ENCODE measurements at places on chromosomes 3 and 15.
A peak's percentile ranks its signal among the peaks of the same experiment; 100 is the strongest.

GRCh38 chr3:168250415-168250861 lies 154.7 kb upstream of the GOLIM4 start:
- no peak for DNase-seq

DNA sequence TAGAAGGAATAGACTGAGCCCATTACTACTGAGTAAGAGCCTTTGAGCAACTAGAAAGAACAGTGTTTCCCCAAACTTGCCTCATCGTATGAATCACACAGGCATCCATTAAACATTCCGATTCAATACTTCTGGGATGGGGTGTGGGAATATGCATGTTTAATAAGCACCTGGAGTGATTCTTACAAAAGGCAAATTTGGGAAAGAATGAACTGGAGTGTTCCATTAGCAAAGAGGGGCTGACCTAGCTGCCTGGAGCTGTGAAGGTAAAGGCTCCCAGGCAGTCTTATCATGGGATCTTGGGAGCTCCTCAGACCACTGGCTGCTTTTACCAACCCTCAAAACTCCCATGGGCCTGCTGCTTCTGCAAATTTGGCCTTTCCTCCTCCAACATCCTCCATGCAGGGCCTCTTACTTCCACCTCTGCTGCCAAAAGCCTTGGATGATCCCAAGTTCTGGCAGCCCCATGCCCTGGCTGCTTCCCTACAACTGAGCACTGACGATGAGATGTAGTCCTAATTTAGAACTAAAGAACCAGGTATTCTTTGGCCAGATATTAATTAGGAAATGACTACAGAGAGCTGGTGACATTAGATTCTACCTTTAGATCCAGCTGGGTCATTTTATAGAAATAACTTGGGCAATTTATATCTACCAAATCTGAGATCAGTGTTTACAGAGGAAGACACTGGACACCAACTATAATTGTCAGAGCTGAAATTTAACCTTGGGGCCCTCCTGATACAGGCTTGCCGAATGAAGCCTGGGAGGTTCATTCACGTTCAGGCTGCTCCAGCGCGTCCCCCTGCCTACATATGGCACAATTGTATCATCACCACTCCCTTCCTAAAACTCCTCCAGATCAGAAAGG lies 11.2 kb upstream of the HOMER2 start:
- no peak for DNase-seq

DNA sequence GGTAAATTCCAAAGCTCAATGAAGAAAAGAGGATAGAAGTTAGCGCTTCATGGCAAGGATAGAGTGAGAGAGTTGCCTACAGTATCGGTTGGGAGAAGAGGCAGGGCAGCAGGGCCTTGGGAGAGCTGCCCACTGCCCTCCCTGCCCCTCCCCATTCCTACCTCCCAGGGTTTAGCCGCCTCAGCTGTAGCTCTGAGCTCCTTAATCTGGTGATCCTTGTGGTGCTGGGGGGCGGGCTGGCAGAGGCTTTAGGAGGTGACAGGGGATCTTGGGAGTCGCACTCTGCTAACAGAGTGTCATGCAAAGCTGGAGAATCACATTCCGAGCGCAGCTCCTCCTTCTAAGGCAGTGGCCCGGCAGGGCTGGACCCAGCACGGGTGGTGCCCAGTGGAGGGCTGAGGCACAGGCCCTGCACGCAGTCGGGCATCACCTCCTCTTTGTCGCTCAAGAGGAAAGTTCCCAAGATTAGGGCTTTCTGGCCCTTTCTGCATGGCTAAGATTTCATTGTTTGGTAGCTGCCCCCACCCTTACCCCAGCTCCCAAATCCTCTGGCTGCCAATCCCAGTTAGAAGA lies 57.1 kb upstream of the POLG start:
- no peak for DNase-seq

- DNase-seq, result no peak
Measured at GRCh38 chr15:29942143-29942542, 119.9 kb upstream of the TJP1 start.

GRCh38 chr3:195895861-195896360 lies 12.4 kb downstream of the TNK2 start:
- no peak for DNase-seq

GRCh38 chr3:53134631-53135232 lies 4.5 kb upstream of the RFT1 start:
- peak; percentile 39 for DNase-seq

DNA sequence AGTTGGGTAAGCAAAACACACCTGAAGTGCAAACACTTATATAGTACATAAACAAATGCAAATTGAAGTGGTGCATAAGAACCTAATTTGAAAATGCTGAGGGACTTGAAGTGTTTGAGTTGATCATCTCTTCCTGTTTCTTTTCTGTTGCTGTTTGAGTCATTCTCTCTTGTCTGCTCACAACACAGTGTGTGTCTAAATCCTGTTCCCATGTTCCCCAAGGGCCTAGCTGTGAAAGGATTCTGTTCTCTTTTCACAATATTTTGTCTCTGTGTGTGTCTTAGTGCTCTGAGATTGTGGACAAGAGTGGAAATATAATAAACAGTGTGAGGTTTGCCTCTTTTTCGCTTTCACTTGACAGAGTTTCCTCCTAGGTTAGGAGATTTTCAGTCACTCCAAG lies 6.1 kb downstream of the CD96 start:
- DNase-seq, result no peak

DNA sequence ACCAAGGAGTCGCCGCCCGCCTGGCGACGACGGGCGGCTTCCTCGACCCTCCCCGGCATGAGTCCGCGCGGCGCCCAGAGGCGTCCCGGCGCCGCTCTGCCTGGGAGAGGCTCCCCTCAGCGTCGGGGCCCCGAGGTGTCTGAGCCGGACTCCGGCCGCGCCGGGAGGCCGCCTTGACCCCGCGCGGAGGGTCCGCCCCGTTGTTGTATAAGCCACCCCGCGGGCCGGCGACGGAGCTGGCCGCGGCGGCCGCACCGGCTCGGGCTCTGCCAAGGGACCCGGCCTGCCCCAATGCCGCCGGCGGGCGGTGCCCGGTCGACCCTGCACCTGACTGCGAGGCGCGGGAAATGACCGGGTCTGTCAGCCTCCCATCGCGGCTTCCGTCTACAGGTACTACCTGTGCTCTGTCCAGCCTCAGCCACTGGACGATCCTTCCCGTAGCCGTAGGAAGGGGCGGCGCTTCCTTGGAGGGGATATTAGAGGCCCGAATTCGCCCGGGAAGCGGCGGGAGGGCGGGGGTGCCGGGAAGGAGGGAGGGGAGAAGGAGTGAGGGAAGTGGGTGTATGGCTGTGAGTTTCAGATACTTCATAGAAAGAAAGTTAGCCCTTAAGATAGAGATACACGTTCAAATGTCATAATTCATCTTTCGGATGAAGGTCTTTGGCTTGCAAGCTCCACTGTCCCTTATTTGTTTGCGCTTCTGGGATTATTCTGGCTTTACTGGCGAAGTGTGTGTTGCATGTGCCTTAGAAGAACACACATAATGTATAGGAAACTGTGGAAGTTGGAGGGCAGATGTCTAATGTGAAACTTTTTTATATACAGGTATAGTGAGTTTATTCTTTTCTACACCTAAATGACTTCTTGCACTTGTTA lies 620 bp downstream of the ABHD5 start:
- DNase-seq, result no peak

DNA sequence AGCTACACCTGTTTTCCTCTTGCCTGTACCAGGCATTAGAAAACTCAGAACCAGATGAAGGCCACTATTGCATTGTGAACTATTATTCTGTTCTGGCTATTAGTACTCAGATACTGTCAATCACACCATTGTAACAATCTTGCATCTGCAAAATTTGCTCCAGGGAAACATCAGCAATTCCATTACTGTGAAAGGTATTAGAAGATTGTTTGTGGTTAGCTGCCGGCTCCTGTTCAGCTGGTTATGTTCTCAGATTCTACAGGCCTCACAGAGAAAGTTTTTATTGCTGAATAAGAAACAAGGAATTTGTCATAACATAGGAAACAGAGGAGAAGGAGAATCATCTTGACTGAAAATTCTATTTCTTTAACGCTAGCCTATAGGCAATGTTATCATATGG lies 179.9 kb downstream of the PLOD2 start:
- no peak for DNase-seq

GRCh38 chr15:26395624-26396023 lies 377.2 kb downstream of the GABRB3 start:
- no peak for DNase-seq

GRCh38 chr3:105385819-105386508 lies 19.3 kb downstream of the ALCAM start:
- no peak for DNase-seq

GRCh38 chr3:165193366-165194254 lies 2.6 kb downstream of the SLITRK3 start:
- no peak for DNase-seq

DNA sequence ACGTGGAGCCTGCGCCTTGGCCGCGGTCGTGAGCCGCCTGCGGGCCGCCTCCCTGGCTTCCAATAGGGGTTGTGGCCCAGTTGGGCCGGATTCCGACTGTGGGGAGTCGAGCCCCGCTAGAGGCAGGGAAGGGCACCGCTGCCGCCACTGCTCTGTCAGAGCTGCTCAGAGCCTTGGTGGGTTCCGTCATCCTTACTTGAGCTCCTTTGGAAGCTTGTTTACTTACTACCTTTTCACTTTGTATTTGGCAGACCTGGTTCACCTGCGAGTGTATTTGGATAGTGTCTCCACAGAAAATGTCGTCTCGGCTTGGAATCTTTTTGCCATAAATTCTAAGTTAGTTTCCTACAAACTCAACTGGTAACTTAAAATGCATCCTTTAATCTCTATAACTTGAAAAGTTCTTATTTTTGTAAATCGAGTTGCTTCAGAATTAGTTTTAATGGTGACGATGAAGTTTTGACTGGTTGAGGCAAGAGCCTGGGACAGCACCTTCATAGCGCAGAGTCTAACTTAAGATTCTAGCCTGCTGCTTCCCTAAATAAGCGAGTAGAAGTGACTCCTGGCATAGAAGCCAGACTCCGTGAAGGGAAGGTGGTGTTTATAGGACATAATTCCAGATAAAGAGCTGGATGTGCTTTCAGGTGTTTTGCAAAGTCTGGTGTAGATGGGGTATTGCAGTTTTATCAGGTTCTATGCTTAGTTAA lies 800 bp downstream of the DAG1 start:
- no peak for DNase-seq

- DNase-seq, result no peak
Measured at GRCh38 chr3:150421799-150422548, 13.9 kb downstream of the TSC22D2 start.

- DNase-seq, result no peak
Measured at GRCh38 chr3:44076221-44076829, 165.4 kb upstream of the TOPAZ1 start.

- no peak for DNase-seq
Measured at GRCh38 chr3:71464613-71465012, 118.9 kb downstream of the FOXP1 start.

GRCh38 chr3:176078906-176079305 lies 1118.4 kb downstream of the TBL1XR1 start:
- no peak for DNase-seq

DNA sequence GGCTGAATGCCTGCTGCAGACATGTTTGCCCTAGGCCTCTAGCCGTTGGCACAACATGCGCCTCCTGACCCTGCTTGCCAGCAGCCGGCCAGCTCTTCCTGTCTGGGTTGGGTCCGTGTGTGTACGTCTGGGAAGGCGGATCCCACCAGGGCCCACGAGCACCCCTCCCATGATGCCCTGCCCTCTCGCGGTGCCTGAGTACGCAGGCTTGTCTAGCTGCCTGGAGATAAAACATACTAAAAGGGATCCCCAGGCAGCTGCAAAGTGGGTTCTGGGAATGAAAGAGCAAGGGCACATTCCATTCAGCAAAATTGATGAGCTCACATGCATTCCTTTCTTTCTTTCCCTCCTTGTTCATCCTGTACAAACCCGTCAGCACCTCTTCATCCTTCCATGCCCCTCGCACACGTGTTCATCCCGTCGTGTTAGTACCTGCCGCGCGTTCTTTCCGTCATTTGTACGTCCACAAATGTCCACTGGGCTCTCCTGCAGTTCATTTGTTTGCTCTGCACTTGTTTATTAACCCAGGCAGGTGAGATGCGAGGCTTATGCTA lies 74.3 kb downstream of the FBLN2 start:
- DNase-seq, result no peak

DNA sequence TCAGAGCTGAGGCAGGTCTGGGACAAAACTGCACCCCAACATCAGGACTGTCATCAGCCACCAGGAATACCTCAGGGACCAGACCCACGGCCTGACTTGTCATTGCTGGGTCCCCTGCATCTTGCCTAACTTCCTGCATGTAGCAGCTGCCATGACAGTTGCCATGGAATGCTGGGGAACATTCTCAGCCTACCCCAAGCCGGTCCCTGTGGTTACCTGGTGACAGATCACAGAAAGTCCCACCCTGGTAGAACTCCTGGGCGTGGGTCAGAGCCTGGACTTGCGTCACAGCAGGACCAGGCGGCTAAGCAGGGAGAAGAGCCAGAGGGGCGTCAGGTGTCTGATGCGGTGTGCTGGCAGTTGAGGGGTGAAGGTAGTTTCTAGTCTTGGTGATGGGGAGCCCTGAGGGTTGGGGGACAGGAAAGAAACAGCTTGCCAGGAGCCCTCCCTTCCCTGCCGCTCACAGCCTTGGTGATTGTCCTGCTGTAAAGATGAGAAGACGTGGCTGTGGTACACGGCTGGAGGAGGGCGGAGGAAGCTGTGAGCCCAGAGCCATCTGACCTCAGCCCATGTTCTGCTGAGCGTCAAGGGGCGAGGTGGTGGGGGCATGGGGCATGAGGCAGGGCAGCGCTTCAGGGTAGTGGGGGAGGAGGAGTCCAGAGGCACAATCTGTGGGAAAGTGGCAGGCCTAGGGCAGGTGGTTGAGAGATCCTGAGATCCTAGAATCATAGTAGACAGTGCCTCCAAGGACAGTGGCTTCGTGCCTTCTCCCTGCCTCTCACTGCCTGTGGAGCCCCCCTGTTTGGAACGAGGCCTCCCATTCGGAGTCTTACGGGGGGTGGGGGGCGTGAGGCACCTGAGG lies 5.4 kb downstream of the H1-8 start:
- no peak for DNase-seq

- no peak for DNase-seq
Measured at GRCh38 chr3:87269723-87270122, 6.7 kb downstream of the POU1F1 start.

GRCh38 chr15:99167640-99168039 lies 62.8 kb downstream of the SYNM start:
- DNase-seq, result no peak

- no peak for DNase-seq
Measured at GRCh38 chr15:79168922-79169456, 78.4 kb upstream of the RASGRF1 start.

- no peak for DNase-seq
Measured at GRCh38 chr3:12963922-12964701, 109.1 kb downstream of the IQSEC1 start.

- no peak for DNase-seq
Measured at GRCh38 chr3:3800080-3800455, 837 bp downstream of the LRRN1 start.

DNA sequence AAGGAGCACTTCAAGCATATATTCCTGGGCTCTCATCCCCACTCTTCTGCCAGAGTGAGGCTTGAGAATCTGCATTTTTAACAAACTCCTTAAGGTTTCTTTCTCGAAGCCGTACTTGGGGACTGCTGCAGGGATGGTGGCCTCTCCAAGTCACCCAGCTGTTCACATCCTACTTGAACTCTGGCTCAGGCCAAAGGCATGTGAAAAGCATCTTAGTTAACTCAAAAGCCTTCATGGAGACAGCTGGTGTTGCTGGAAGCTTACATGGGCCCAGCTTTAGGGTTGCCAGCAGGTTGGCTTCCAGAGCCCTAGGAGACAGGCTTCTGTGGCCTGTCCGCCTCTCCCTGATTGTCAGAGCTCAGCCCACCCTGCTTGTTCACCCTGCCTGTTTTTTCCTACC lies 139.2 kb downstream of the THSD4 start:
- DNase-seq, result no peak
